ENCODE measurements at places on chromosomes 11 and 22.

DNA sequence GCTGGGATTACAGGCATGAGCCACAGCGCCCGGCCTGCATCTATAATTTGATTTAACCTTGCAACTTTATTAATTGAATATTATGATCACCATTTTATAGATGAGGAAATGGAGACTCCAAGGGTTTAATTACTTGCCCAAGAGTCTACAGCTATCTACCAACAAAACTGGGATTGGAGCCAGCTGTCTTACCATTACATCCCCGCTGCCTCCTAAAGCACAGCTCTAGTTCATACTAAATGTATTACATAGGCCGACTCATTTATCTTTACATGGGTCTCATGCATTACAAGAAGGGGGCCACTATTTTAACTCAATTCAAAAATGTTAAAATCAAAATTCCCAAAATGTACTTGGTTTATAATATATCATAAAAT is 14.1 kb upstream of the TMA7B start:
- DNase-seq = no peak

DNA sequence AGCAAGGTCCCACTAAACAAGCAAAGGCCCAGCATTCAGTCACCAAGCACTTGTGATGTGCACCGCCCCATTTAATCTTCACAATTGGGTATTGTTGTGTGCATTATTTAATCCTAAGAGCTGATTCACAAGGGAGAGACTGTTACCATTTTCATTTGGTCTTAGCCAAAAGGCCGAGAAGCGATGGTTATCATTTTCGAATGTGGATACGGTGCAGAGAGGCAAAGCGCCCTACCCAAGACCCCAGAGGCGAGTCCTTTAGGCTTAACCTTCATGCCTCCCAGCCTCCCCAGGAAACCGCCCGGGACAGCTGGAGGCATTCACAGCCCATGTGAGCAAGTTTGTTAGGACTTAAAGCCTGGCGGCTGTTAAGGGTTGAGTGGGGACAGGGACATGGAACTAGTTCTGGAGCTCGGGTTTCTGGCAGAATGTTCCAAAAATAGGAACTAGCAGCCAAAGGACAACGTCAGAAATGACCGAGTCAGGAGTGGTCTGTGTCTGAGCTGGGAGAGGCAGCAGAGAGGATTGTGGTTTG is 13.0 kb upstream of the UPK3A start:
- DNase-seq = no peak

GRCh38 chr11:63747011-63747410 is 21.6 kb downstream of the ZFTA start:
- no peak for DNase-seq

GRCh38 chr11:122637541-122637940 is 18.0 kb upstream of the UBASH3B start:
- DNase-seq = no peak

GRCh38 chr11:124865181-124865901 is at the start of gene ROBO3:
ROBO3 (plus strand) TSS chr11:124865432; CDS start chr11:124865578, 146 bp downstream.
- no peak for DNase-seq

GRCh38 chr22:35023692-35024363 is 42.1 kb upstream of the ISX start:
- no peak for DNase-seq

DNA sequence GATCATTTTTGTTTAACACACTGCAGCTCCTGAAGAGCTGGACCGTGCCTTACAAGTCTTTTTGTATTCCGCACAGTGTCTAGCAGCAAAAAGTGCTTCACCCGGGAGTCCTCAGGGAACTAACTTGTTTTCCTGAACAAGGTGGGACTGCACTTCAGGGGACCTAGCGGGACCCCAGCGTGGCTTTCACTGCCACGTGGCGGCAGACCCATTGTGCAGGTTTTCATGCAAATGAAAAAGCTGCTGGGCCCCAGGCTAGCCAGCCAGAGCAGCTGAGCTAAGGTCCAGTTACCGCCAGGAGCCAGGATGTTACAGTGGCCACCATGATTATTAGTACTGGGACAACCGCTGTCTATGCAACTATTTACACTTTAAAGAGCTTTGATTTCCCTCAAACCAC is 90.6 kb downstream of the FAR1 start:
- no peak for DNase-seq

- no peak for DNase-seq
Measured at GRCh38 chr11:97445561-97445960, 1055.7 kb downstream of the JRKL start.

GRCh38 chr22:47304191-47304831 is 541.9 kb downstream of the TBC1D22A start:
- DNase-seq = no peak

DNA sequence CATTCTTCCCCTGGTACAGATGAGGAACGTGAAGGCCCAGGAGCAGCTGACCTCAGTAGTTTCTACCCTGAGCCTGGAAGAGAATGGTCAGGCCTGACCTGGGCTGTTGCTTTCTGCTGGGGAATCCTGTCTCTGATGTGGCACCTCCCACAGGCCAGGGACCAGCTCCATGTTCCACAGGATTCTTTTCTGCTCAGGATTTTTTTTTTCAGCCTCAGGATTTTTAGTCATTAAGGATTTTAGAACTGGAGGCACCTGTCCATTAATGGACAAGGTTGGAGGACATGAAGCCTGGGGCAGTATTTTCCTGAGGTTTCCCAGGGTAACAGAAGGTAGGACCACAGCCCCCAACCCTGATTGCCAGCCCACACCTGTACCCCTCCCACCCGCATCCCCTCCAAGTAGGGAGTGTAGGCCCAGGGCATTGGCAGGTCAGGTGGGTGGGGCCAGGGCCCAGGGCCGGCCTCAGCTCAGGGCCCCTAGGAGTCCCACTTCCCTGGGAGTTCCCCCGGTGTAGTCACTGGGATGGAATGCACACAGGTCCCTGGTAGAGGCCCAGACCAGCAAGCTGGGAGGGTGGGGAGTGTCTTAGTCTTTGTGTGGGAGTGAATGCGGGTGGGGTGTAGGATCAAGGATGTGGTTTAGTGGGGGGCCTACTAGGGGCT is 16.1 kb downstream of the BIK start:
- DNase-seq = no peak

- no peak for DNase-seq
Measured at GRCh38 chr11:101816613-101817012, 98.2 kb upstream of the CEP126 start.

GRCh38 chr11:45411228-45411946 is 125.2 kb upstream of the SYT13 start:
- no peak for DNase-seq

DNA sequence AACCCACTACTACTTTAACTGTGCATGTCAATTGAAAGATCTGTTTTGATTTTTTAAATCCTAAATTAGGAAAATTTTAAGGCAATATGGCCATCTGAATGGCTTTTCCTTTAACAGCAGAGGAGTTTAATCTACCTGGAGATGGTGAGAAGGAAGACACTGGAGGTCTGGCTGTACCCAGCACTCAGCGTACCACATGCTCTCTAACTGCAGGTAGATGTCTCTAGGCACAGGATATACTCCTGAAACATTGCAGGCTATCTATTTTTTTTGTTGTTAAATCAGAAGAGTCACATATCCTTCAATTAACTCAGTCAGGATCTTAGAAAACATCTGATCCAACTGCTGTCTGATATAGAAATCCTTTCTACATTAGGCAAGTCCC is 17.3 kb upstream of the CASTOR1 start:
- DNase-seq = no peak

GRCh38 chr11:93133488-93134109 is 64.2 kb downstream of the SLC36A4 start:
- no peak for DNase-seq

- DNase-seq = no peak
Measured at GRCh38 chr11:88204353-88204752, 29.1 kb upstream of the RAB38 start.

DNA sequence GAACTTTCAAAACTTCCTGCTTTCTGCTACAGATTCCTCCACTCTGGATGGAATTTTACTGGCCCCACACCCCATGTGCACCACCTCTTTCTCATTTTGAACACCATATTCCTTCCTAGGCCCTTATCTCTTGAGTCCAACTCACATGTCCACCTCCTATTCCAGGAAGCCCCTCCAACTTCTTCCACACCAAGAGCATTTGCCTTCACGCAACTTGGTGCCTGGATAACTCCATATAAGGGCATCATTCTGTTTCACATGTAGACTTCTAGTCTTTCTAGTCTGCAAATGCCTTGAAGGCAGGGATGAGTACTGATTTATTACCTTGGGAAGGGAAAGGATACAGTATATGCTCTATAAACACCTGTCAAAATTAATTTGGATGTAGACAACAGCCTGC is 17.5 kb downstream of the GAB2 start:
- DNase-seq = no peak

DNA sequence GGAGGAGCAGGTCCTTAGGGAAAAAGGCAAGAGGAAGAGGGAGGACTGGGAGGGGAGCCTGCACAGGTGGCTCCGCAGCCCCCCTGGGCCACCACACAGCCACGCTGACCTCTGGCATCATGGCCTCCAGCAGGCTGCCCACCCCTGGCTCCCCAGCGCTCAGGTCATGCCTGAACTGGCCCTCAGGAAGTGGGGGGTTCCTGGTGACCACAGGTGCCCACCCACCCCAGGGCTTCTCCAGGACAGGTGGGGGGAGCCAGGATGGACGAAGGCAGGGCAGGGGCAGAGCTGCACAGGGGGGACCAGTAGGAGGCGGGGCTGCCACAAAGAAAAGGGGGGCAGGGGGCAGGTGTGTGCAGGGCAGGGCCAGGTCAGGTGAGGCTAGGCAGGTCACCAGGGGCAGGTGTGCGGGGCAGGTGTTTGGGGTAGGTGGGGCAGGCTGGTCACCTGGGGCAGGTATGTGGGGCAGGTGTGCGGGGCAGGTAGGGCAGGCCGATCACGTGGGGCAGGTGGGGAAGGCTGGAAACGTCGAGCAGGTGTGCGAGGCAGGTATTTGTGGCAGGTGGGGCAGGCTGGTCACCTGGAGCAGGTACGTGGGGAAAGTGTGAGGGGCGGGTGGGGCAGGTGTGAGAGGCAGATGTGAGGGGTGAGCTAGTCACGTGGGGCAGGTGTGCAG is 997 bp downstream of the DEAF1 start:
- DNase-seq = no peak

DNA sequence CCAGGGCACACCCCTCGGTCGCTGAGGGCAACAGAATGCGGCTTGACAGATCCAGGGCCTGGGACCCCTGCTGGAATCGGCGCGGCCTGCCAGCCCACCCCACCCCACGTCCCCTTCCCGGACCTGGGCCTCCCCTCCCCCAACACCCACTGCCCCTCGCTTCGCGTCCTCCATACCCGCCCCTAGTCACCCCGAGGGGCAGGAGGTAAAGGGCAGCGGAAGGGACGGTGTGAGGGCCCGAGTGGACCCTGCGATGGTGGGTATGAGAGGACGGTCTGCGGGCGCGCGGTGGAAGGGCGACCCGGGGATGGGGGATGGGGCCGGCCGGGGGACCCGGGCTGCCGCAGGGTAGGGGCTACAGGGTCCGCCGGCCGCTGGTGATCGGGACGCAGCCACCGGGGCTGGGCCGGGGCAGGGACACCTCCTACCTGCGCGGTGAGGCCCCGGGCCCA is 311 bp downstream of the APBB1 start:
- no peak for DNase-seq

DNA sequence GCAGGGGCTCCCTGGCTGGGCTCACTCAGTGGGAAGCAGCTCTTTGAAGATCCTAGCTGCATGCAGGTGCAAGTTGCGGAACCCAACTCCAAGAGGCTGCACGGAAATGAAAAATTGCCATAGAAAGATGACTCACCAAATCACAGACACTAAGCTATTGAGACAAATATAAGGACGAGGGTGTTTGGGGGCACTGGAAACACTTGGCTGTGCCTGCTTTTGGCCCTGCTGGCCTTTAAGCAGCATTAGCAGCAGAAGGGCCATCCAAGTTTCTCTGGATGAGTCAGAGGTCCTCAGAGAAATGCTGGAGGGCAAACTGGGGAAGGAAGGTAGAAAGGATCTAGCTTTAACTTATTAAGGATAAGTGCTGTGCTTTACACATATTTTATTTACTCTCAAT is 282.3 kb downstream of the KIRREL3 start:
- no peak for DNase-seq

GRCh38 chr22:18021431-18021830 is 2.9 kb downstream of the MICAL3 start:
- DNase-seq = no peak

DNA sequence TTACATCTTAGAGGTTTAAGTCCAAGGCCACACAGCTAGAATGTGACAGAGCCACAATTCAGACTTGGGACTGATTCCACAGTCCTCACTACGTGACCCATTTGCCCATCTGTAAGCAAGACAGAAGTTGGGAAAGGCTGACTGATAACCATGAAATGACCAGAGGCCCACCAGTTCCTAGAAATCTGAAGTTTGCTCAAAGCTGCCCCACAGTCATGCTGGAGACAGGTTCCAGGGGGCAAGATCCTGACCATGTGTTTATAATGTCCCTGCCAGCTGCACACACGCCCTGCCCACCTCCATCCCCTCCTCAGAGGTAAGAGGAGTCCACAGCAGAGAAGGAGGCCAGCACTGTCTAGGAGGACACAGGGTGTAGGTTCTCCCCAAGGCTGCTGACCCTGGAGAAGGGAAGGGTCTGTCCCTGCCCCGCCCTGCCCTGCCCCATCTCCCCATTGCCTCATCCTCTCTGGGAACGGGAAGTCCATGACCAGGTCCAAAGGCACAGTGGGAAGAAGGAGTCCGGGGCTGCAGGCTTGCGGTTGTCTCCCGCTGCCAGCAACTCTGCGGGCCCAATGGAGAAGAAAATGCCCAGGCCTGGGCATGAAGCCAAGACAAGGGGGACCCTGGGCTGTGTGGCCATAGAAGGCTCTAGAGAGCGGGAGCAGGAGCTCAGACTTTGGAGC is 11.9 kb upstream of the OAF start:
- DNase-seq = no peak

DNA sequence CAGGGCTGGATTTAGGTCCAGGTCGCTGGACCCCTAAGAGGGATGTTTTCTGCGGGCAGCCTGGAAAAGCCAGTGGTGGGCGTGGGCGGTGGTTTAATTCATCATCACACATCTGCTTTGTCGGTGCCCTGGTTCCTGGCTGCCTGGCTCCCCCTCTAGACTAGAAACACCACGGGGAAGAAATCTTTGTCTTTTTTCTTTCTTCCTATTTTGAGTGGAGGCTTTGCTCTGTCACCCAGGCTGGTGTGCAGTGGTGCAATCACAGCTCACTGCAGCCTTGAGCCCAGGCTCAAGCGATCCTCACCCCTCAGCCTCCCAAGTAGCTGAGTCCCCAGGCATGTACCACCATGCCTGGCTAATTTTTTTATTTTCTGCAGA is 86.6 kb upstream of the LINC01488 start:
- no peak for DNase-seq

- no peak for DNase-seq
Measured at GRCh38 chr11:69308491-69308911, 14.5 kb downstream of the MYEOV start.

- DNase-seq = no peak
Measured at GRCh38 chr11:2235588-2236326, 34.6 kb downstream of the ASCL2 start.

DNA sequence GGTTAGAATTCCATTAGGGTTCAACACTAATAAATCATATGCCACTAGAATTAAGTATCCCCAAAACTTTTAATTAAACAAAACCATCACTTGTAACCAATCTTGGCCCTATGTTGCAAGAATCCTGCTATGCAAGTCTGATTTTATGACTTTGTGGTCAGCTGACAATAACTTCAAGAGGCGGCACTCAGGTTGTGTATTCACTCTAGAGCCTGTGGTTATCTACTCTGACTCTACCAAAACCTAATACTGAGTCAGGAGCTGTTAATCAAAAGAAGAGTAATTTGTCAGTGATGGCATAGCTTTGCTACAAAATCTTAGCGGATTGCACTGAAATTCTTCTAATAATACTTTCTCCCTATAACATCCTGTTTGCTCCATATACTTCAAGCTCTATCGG is 253.7 kb downstream of the AASDHPPT start:
- DNase-seq = no peak

- DNase-seq = no peak
Measured at GRCh38 chr11:66853242-66854229, 3.3 kb upstream of the LRFN4 start.

Data from stimulated activated CD4-positive, alpha-beta T cell treated with anti-CD3 and anti-CD28 coated beads, Interleukin-1b, Interleukin-23, amount 100 ng/mL, for 1 hour (primary cell).